Endothelial cell (in vitro differentiated cells): ENCODE measurements at places on chromosomes 7 and 10.
A peak's percentile ranks its signal among the peaks of the same experiment; 100 is the strongest.

DNA sequence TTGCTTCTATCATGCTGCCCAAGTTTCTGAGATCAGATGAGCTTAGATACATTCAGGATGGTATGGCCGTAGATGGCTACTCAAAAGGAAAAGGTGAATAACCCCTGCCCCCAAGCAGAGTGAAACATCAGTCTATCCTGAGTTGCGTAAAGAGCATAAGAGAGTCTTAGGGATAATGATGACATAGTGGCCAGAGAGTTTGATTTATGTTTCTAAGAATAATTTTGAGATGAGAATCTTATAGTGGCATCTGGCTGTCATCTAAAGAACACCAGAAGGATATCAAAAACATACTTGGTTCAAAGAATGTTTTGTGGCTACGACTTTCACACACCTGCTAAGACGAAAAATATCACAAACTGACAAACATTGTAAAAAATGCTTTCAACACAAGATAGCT, 20.6 kb downstream of the PIK3CG start:
- no peak for DNase-seq

GRCh38 chr10:76981251-76981650, 656.4 kb downstream of the KCNMA1 start:
- no peak for DNase-seq

GRCh38 chr10:15141136-15142054, 27.1 kb downstream of the NMT2 start:
- DNase-seq: no peak

- no peak for DNase-seq
These were observed 84.8 kb downstream of the FAM53B start for GRCh38 chr10:124659380-124659779.

DNA sequence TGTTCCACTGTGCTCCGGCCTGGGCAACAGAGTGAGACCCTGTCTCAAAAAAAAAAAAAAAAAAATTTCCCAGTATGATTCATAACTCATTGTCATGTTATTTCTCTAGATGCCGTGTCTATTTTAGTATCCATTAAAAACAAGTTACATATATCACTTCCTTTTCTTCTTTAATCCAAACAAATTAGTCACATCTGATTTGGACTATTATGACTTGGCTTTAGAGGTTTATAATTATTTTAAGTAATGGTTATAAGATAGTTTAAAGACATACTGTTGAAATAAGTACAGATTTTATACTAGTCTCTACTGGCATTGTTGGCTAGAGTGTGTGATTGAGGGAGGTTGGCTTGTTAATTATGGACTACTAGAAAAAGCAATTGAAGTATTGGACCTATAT, 53.3 kb downstream of the ZMYND11 start:
- DNase-seq: no peak

- DNase-seq: no peak
These were observed 182.0 kb downstream of the SEMA3E start for GRCh38 chr7:83466956-83467355.

GRCh38 chr10:61047081-61047480, 103.1 kb upstream of the RHOBTB1 start:
- DNase-seq: no peak

GRCh38 chr7:16430133-16430532, 8.8 kb upstream of the CRPPA start:
- no peak for DNase-seq

DNA sequence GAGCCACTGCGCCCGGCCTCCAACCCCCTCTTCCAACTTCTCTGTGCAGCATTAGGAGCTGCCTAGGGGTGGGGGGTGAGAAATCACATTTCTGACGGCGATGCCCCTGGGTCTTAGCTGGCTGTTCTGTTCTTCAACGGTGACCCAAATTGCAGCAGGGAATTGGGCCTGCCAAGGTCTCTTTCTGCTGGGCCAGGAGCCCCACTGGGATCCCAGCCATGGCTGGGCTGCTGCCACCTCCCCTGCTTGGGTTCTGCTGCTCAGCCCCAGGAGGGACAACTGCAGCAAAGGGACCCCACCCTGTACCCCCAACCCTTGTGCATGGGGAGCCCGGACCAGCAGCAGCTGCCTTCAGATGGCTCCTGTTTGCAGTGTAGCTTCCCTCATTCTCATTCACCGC, 43.7 kb upstream of the GNA12 start:
- DNase-seq: no peak

- no peak for DNase-seq
These were observed 201.0 kb downstream of the ZNF716 start for GRCh38 chr7:57651006-57651405.

- peak; percentile 37 for DNase-seq
These were observed 189.6 kb upstream of the INHBA start for GRCh38 chr7:41892356-41893100.
